Activated CD8-positive, alpha-beta memory T cell treated with anti-CD3 and anti-CD28 coated beads for 1 hour (primary cell): ENCODE measurements at places on chromosomes 3 and 15.

DNA sequence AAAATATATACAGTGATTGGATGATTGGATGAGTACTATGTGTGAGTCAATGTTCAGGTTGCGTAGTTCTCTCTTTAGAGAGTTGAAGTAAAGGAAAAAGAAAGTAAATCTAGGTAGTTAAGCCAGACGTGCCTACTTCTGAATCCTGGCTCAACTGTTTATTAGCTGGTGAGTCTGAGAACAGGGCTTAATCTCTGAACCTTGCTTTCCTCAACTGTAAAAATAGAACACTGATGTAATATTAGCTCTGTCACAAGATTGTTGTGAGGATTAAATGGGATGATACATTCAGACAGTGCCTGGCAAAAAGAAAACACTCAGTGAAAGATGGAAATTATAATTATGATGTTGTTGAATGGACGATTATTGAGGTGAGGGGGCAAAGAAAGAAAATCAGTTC, 413.4 kb downstream of the MAGI1 start:
- no peak for DNase-seq

DNA sequence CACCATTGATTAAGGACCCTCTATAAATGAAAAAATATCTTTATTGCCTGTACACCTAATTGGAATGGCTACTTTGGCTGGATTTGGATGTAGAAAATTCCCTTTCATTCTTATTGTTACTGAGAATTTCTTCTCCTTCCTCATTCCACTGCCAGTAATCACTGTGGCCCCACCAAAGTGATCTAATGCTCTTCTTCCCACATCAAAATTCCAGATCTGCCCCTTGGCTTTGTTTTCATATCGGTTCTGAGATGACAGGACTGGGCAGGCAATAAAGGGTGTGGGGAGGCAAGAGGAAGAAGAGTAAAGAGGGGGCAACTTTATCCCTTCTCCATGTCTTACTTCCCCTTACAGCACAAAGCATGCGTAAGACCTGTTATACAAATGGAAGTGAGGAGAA, 2.1 kb downstream of the ANKUB1 start:
- no peak for DNase-seq

DNA sequence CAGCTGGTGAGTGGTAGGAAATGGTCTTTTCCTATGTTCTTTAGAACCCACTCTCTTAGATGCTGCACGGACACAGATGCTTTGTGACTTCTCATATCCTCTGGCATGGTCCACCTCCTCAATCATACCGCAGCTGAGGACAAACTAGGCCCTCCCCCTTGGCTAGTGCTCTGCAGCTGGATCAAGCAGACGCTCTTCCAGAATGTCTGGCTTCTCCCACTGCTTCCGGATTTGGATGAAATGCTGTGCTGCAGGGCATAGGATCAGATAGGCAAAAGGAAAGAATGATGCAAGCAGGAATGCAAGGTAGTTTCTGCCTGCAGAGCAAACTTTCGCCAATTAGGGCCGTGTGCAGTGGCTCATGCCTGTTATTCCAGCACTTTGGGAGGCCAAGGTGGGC, 75.7 kb upstream of the SLC4A7 start:
- no peak for DNase-seq

GRCh38 chr15:52154896-52155865, 36.0 kb downstream of the GNB5 start:
- DNase-seq: no peak

DNA sequence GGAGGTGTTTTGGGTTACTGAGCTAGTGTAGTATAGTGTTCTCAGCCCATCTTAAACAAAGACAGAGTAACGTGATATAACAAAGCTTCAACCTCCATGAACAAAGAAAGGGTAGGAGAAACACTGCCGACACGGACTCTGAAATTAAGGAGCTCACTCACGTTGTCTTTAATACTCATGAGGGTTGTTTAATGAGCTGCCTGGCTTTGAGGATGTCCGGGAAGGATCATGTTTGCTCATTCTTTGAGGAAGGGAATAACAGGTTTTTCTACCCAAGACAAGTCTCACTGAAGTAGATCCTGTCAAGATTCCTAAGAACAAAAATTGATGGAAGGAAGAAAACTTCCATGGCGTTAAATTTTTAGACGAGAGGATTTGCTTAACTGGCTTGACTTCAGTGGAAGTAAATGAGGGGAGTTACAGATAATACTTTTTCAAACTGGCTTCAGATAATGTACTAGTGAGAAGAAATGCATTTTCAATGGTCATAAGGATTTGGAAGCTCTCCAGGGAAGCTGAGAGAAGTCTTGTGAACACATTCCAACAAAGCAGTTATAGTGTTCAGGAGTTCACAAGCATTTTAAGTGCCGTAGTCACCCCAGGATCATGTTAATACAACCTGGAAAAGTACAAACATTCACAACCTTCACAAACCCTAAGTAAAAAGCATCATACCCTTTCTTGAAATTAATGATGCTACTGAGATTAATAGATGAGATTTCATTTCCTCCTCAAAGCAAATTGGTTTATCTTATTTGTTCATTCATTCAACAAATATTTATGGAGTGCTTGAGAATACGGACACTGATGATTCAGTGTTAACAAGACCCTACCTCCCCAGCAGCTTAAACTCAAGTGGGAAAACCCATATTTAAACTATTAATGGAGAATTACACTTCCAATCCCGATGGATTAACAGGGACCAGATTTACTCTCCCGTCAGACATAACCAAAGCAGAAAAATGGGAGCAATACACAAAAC, 101.5 kb downstream of the SHQ1 start:
- no peak for DNase-seq

- DNase-seq: no peak
Measured at GRCh38 chr15:96171853-96172296, 158.6 kb upstream of the NR2F2 start.

GRCh38 chr3:99439892-99440291, 198.5 kb upstream of the COL8A1 start:
- DNase-seq: no peak

- no peak for DNase-seq
Measured at GRCh38 chr15:50280271-50280670, 14.7 kb upstream of the HDC start.

- DNase-seq: no peak
Measured at GRCh38 chr15:85646538-85647091, 148.1 kb downstream of the KLHL25 start.

DNA sequence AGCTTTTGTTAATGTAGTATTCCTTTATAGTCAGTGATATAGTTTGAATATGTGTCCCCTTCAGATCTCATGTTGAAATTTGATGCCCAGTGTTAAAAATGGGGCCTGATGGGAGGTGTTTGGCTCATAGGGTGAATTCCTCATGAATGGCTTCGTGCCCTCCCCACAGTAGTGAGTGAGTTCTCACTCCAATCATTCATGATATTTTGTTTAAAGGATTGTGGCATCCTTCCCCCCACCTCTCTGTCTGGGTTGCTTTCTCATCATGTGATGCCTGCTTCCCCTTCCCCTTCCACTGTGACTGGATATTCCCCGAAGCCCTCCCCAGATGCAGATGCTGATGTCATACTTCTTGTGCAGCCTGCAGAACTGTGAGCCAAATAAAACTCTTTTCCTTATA, 649.8 kb upstream of the NR2F2 start:
- no peak for DNase-seq

- DNase-seq: no peak
Measured at GRCh38 chr15:56931639-56932508, 13.4 kb downstream of the TCF12 start.

- no peak for DNase-seq
Measured at GRCh38 chr3:24502690-24503089, 8.0 kb upstream of the THRB start.

DNA sequence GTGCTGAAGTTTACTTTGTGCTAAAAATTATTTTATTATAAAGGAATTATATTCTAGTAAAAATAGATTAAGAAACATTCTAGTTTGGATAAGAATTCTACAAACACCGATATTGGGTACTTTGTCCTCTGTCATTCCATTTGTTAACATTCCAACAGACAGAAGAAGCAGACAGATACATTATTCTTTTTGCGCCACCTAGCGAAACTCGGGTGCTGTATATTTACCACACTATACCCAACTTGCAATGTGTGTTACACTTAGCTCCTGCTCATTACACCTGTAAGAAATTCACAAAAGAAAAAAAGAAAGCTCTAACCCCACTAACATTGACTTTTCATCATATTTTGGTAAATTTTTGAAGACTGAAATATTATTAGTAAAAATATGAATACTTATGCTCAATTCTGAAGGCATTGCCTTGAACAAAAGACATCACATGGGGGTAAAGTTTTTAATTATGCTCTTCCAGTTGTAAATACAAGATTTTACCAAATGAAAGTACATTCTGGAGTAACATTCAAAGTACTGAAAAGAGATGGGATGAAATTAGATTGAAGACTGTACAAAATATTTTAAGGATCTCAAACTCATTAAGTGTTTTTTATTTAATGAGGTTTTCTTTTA, 136.5 kb upstream of the MLF1 start:
- no peak for DNase-seq

GRCh38 chr15:75921732-75922703, 18.3 kb downstream of the FBXO22 start:
- no peak for DNase-seq
